ENCODE measurements at places on chromosomes 6 and 20.

DNA sequence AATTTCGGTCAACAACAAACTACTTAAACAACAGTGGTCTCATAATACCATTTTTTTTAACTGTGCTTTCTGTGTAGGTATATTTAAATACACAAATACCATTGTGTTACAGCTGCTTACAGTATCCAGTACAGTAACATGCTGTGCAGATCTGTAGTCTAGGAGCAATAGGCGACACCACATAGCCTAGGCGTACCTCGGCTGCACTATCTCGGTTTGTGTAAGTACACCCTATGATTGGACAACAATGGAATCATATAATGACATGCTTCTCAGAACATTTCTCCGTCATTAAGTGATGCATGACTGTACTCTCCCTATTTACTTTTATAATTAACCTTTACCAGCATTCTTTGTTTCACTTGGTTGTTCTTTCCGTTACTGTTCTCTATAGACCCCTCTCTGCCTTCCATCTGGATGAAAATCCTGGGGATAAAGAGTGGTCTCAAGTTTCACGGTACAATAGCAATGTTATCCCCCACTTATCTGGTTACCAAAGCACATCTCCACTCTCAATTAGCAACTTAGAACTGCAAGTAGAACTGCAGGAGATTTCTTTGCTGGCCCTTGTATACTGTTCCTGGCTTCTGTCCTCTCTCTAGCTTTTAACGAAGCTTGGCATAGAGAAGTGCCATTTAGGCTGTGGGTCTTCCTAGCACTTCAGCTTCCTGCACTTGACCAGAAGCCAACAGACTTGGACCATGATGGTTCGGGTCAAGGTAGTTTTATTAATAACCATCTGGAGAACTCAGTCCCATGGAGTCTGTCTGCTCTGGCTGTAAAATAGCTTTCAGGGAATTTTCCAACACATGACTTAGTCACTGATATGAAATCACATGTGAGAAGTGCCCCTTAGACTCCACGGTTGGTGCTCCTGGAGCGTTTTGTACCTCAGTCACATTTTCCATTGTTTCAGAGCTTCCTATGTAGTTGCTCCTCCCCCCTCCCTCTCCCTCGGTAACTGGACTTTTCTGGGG lies 80.4 kb upstream of the POPDC3 start:
- DNase-seq, result no peak

DNA sequence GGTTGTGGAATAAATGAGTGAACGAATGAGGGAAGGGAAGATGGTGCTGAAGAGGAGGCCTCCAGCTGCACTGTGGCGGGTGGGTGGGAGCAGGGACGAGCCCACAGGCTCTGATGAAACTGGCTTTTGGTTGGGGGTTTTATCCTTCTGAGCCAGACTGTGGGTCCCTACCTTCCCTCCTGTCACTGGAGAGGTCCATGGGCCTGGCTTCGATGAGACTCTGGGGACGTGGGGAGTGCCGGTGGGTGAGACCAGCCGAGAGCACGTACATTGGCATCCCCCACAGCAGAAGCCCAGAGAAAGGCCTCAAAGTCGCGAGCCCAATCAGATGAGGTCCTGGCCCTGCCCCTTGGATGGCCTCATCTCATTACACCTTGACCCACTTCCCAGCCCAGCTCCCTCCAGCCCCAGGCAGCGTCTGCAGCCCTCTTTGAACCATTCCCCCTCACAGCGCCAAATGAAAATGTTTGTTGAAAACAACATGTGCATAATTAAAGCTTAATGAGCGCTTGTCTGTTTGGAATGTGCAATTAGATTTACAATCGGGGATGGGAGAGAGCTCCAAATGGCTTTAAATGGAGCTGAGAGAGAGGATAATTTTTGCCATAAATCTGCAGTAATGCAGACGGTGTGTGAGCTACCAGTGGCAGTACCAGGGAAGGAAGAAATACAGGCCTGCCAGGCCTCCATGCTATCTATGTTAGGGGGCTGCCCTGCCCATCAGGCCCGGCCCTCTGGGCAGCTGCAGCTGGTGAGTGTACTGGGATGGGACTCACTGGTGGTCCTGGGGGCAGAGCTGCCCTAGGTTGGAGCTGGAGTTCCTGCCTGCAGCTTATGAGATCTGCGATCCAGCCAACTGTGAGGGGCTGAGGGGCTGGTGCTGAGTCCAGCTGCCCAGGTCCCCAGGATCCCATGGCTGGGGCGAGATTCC lies 47.2 kb downstream of the TOX2 start:
- DNase-seq, result no peak

- DNase-seq, result no peak
Observed at GRCh38 chr20:17657898-17658647, 24.0 kb downstream of the RRBP1 start.

GRCh38 chr20:44390280-44390679 lies 34.8 kb downstream of the HNF4A start:
- DNase-seq, result no peak

DNA sequence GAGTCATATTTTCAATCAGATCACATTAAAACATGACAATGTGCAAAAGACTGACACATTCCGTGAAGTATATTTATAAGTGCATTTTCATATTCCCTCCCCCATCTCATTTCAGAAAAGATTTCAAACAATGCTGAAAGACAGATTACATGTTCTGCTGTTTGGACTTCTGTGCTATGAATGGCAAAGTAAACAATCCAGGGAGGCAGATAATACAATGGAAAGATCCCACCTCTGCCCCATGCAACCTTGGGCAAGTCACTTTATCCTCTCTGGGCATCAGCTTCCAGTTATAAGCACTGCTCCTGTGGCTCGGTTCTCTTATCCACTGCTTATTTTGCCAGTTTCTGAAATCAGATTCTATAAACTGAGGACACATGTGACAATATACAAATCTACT lies 110.2 kb downstream of the RCAN2 start:
- DNase-seq, result no peak

Measured in suppressor macrophage treated with lipopolysaccharide for 1 hour (primary cell).